ENCODE measurements at places on chromosomes 12 and 14.

DNA sequence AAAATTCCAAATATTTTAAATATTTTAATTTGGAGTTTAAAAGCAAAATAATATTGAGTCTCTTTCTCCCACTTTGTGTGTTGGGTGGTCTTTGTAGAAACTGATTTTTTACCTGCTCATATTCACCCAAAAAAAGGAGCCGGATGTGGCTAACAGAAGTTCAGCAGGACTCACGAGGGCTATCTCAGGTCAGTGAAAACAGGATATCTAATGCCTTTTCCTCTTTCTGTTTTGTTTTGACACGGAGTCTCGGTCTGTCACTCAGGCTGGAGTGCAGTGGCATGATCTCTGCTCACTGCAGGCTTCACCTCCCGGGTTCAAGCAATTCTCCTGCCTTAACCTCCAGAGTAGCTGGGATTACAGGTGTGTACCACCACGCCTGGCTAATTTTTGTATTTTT is 30.8 kb downstream of the COA8 start:
- DNase-seq: no peak

DNA sequence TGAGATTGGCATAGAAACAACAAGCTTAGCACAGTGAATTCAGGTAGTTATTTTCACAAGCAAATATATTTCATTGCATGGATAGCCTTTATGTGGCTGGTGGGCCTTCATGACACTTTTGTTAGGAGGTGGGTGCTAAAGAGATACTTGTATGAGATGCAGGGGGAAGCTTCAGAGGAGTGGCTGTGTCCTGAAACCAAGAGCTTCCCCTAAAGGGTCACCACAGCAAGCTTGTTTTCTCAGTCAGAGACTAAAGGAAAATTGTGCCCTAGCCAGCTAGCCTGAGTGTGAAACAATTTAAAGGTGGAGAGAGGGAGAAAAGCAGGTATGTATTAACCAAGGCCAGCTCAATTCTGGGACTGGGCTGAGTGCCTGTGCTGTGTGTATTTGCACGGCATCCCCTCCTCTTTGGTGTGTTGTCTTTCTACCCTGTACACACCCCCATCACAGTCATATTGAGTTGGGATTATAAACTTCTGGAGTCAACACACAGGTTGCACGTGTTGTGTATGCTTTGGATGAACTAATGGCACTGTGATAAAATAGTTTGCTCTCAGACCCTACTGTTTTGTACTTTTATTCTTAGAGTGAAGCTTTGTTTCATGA is 79.2 kb downstream of the RASSF8 start:
- no peak for DNase-seq

DNA sequence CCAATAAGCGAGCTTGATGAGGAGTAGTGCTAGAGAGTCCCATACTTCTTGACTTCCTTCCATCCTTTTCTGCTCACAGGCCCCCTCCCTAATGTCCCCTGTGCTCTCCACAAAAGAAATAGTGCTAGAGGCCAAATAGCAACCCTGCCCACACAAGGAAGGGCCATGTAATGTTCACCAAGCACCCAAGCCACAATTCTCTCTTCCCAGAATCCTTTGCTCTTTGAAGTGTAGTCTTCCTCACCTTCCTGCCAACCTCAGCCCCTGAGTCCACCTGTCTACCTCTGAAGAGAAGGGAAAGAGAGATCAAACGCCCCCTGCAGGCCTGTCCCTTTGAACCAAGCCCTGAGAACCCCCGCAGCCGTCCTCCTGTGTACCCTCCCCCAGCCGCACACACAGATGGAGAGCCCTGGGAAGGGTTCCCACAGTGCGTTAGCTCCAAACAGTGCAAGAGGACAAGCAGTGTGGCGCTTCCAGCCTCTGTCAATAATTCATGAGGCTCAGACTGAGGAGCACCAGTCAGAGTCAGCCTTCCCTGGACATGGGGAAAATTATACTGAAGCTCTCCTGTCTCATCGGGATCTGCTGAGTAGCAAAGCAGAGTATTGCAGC is 1.9 kb upstream of the DHRS4 start:
- no peak for DNase-seq

DNA sequence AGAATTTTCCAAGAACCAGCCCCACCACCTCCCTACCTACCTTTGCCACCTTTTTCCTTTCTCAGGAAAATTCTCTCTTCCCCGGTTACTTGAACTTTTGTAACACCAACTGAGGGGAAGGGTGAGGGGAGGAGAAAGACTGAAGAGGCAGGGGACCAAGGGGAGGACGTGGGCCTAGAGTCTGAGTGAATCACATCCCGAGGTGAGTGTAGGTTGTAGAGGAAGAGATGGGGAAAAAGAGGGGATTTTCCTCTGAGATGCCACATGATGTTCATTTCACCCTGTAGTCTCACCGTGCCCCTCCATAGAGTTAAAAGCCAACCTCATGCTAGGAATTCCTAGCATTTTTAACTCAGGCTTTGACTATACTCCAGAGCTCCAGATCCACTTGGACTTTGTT is 311.8 kb downstream of the RPAP3 start:
- no peak for DNase-seq

DNA sequence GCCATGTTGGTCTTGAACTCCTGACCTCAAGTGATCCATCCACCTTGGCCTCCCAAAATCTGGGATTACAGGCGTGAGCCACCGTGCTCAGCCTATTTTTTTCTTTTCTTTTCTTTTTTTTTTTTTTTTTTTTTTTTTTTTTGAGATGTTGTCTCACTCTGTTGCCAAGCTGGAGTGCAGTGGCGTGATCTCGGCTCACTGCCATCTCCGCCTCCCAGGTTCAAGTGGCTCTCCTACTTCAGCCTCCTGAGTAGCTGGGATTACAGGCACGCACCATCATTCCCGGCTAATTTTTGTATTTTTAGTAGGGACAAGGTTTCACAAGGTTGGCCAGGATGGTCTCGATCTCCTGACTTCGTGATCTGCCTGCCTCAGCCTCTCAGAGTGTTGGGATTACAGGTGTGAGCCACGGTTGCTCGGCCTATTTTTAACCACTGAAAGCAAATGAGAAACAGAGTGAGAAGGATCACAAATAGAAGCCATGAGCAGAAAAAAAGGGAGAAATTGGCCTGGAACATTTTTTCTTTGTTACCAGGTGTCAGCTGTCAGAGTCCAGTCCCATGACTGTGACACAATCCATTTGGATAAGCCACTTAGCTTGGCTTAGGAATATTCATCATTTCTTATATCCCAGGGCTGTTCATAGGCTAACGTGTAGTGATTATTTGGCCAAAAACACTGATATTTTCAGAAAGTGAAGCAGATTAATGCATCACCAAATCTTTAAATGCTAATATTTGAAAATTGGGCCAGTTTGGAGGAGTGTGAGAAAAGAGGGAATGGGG is 7.9 kb upstream of the NFKBIA start:
- no peak for DNase-seq

DNA sequence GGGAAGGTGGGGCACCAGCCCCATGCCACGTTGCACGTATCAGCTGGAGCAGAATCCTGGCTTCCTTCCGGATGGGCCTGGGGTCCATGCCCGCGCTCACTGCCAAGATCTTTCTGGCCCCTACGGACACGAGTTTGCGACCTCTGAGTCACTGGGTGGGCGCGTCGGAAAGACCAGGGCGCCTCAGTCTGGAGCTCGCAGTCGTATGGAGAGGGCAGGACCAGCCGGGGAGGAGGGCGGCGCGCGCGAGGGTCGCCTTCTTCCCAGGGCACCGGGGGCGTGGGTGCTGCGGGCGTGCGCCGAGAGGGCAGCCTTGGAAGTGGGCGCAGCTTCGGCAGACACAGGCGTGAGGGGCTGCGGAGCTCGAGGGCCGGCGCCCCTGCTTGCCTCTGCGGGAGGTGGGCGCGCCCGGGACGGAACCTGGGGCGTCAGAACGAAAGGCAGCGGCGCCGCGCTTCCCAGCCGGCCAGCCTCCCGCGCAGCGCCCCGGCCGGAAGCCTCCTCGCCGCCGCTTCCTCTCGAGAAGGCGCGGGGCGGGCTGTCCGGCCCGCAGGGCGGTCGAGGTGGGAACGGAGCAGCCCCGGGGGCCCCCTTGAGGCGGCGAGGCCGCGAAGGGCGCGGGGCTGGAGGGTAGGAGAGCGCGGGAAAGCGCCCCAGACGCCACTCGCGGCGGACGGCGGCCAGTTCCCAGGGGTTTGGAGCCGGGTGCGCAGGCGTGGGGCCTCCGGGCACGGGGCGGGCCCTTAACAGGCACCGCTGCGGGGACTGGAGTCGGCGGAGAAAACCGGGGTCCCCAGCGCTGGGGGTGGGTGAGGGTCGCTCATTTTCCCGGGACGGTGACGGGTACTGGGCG is at the start of gene ARL6IP4:
Gene ARL6IP4, plus strand, starts transcription at position 499 of the 853 bp plus-strand sequence. CDS start 459 bp downstream, outside the sequence.
- no peak for DNase-seq

DNA sequence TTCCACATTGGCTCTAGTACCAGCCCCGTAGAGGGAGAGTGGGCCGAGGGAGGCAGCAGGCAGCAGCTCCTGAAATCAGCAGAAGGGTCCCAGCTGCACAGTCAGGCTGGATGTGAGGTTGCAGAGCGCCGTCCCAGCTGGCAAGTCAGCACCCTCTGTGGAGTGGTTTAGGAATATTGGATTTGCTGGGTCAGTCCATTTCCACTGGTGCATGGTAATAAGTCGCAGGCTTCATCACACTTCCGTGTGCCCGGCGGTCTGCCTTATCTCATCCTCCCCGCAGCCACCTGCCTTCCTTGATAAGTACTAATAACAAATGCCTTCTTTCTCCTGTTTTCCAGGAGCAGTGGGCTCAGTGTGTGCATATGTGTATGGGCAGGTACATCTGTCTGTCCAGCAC is 112.9 kb downstream of the TSPAN9 start:
- DNase-seq: no peak

GRCh38 chr14:51604073-51604472 is 47.6 kb upstream of the FRMD6 start:
- DNase-seq: no peak

DNA sequence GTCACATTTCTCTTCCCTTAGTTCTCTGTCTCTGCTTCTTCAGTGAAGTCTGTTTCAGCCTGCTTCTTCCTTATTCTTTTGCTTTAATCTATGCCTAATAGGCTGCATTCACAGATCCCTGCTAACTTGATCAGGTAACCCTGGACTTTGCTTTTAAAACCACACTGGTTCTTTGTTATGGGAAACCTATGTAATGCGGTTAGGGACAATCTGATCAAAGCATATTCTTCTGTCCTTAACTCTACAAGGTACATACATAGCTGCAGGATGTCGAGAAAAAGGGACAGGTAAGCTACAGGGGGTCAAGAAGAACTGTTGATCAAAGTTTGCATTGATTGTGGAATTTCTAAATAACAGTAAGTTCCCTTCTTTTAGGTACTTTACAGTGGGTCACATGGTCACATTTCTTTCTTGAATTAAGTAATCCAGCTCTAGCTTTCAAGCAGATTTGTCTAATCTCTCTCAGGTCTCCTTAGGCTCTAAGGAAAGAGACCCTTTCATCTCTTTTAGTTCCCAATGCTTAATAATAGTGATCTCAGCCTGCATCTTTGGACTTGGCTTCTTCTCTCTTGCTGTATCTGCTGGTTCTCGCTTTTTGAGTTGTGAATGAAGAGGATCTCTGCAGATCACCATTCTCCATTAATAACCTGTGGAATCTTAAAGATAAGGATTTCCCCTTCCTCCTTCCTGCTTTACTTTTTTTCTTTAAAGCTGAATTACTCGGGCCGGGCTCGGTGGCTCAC is 3.8 kb downstream of the COPZ1 start:
- DNase-seq: no peak

- DNase-seq: no peak
Measured at GRCh38 chr14:55026441-55026792, 482 bp downstream of the WDHD1 start.

DNA sequence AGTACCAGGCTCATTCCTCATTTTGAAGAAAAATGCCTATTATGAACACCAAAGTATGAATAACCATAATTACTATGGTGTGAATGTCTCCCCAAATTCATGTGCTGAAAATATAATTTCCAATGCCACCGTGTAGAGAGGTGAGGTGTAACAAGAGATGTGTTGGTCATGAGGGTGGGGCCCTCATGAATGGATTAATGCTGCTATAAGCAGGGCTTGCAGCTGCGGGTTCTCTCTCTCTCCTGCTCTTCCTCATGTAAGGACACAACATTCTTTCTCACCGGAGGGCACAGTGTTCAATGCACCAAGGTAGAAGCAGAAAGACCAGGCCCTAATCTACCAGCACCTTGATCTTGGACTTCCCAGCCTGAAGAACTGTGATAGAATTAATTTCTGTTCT is 70.0 kb downstream of the TMTC1 start:
- no peak for DNase-seq

- DNase-seq: no peak
Measured at GRCh38 chr14:61614693-61615092, 80.6 kb upstream of the HIF1A start.

- DNase-seq: peak; percentile 68
Measured at GRCh38 chr12:6765634-6766581, at the start of gene PTMS. PTMS (plus strand) TSS chr12:6766363; CDS start chr12:6766706, 343 bp downstream.

DNA sequence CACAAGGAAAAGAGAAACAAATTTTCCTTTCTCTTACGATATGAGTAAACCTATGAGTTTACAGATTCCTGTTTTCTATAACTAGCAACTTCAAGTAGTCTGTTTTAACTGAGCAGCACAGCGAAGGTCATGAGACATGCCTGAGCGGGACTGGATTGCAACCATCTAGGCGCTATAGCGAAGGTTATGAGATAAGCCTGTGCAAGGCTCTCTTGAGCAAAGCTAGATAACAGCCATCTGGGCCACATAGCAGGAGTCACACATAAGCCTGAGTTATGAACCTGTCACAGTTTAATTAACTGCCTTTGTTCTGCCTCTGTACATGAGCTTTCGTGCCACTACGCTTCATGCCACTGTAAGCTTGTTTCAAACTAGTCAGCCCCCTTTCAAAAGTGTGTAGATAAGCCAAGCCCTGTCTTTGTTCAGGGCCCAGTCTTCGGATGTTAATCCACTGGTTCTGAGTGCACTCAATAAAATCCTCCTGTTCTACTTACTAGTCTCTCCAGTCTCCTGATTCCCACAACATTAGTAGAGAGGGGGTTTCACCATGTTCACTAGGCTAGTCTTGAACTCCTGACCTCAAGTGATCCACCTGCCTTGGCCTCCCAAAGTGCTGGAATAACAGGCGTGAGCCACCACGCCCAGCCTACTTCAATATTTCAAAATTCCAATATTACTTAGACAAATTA is 47.1 kb downstream of the SEC23A start:
- DNase-seq: no peak

- DNase-seq: no peak
Measured at GRCh38 chr12:87866578-87867292, 162.5 kb downstream of the C12orf50 start.

DNA sequence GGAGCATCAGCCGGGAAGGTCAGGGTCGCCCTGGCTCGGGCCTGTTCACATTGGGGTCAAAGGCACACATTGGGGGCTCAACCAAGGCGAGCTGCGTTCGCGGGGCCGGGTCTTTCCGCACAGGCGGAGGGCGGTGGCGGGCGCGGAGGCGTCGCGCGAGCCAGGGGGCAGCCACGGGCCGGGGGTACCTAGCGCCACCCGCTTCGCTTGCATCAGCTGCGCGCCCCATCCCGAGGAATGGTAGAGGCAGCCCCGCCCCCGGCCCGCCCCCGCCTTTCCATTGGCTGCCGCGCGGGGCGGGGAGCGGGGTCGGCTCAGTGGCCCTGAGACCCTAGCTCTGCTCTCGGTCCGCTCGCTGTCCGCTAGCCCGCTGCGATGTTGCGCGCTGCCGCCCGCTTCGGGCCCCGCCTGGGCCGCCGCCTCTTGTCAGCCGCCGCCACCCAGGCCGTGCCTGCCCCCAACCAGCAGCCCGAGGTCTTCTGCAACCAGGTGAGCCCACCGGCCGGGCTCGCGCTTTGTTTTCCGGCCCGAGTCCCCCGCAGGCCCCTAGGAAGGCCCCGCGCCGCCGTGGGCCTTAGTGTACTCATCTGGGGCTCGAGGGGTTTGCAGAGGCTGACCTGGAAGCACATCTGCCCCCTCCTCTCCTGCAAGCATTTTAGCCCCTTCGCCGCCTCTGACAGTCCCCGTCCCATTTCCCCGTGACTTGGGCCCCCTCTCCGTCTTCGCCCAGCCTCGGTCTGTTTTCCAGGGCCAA is at the start of gene ALDH2:
Gene ALDH2, plus strand, starts transcription at position 326 of the 754 bp plus-strand sequence. Its CDS starts 50 bp downstream, at position 376.
- no peak for DNase-seq

All from stromal cell of bone marrow (primary cell).